ENCODE measurements at places on chromosomes 12 and 14.

GRCh38 chr12:27340971-27341370 is 8.3 kb downstream of the BMAL2 start:
- DNase-seq = no peak

- no peak for DNase-seq
Observed at GRCh38 chr12:21065845-21066244, 65.1 kb upstream of the SLCO1B1 start.

DNA sequence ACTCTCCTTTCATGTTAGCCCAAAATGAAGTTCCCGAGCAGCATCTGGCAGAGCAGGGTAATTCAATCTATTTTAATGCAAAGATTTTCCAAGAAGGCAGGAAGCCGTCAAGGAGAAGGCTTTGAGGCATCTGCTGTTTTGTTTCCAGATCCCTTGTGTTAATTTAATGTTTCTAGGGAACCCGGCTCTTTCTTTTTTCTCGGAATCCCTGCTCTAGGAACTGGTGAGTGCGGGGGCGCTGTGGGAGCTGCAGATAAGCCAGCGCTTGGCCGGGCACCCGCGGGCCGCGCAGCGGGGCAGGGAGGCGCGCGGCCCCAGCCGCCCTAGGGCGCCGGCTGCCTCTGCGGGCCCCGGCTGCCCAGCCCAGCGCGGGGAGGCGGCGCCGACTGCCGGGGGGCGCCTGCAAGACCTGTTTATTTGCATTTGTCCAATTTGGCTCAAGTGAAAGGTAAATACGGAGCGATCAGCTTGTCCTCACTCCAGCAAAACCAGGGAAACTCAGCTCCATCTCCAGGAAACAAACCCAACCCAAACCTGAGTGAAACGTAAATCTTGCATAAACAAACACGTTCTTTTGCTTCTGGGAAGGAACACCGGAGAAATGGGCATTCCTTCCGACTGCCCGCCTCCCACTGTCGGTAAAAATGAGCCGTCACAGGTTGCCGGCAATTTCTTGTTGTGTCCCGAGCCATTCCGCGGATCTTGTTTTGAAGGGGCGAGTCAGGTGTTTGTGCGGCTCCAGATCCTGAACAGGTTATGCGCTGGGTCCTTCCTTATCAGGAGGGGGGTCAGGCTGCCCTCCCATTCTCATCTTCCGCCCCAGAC is 65.1 kb downstream of the CRADD start:
- DNase-seq = peak; percentile 81

DNA sequence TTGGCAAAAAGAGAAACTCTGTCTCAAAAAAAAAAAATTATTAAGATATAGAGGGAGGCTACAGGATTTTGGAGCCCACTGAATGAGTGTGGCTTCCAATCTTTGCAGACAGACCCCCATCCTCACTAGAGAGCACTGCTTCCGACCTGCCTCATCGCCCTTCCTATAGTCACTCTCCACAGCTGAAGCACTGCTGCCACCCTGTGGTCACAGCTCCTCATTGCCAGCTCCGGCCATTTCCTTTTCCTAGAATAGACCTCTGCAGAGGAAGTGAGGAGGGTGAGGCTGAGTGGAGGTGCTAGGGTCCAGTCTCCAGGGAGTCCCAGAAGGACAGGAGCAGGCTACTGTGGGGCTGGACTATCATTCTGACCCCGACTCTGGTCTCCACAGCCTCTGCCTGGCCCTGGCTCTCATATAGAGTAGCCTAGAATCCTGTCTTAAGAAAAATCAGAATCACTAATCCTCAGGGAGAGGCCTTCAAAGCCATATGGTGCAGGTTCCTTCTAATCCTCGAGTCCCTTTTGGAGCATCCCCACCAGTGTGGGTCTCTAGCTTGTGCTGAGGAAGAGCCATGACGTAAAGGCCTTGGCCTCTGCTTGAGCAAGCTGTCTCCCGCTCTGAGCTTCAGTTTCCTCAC is 1.4 kb upstream of the NPFF start:
- peak; percentile 71 for DNase-seq

GRCh38 chr14:68665792-68666204 is 127.1 kb downstream of the ZFP36L1 start:
- no peak for DNase-seq

DNA sequence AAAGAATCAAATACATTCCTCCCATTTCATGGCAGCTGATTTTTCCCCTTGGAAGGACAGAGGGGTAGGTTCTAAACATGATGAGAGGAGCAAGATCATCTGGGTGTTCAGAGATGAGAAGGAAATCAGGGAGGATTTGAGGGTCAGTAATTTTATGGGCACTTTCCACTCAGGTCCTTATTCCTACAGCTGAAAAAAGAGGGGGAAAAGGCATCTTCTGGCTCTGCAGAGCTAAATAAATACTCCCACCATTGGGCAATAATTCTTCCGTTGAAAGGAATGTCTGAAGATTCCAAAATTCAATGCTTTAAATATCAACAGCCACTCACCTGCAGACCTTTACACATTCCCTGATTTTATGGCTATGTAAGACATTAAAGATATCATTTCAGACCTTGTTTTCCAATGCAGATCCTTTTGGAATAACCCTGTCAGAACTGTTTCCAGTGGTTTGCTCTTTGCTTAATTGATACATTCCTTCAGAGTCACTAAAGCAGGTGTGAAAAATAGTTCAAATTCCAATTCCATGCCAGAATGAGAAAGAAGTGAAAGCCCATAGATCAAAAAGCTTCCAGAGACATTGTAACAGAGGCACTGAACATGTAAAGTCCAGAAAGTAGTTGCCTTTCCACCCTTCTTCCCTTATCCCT is 233.3 kb upstream of the KRR1 start:
- no peak for DNase-seq

GRCh38 chr12:56189099-56189917 is at the start of gene SMARCC2:
Gene SMARCC2 (minus strand): TSS chr12:56189483. CDS start chr12:56189461, 22 bp downstream.
- peak; percentile 77 for DNase-seq

- DNase-seq = no peak
Observed at GRCh38 chr14:61335671-61336275, 14.4 kb downstream of the PRKCH start.

GRCh38 chr12:1517007-1517406 is 77.4 kb downstream of the FBXL14 start:
- peak; percentile 90 for DNase-seq

DNA sequence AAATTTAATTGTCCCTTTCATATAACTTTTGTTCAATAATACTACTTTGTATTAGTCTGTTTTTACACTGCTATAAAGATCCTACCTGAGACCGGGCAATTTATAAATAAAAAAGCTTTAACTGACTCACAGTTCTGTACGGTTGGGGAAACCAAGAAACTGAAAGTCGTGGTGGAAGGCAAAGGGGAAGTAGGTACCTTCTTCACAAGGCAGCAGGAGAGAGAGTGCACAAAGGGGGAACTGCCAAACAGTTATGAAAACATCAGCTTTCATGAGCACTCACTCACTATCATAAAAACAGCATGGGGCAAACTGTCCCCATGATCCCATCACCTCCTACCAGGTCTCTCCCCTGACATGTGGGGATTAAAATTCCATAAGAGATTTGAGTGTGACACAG is 1069.0 kb downstream of the FSCB start:
- DNase-seq = no peak

DNA sequence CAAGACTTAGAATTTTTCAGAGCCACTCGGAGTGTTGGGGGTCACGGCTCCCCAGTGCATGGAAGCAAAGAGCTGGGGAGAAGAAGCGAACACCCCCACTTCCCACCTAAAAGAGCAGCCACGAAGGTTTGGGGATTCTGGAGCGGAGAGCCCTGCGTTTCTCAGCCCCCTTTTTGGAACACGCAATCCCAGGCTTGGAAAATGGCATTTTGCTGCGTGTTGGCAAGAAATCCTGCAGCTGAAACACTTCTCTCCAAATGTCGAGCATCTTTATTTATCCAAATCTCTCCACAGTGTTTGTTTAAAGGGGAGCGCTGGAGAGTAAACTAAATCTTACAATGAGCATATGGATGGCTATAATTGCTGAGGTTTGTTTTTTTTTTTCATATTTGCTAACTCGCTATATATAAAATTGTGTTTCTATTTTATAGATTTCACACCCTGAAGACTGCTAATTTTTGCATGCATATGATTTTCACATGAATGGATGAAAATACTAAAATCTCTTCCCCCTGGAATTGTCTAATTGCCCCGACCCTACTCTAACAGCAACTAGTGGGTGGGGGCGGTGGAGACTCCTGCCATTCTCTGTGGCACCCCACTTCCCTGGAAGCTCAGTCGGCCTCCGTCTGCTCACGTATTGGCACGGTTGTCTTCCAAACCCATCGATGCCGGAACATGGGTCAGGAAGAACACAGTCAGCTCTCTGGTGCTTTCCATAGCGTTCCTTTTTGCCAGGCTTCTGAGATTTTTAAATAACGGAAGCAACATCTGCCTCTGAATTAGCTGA is 120.5 kb downstream of the GCH1 start:
- no peak for DNase-seq

- DNase-seq = no peak
Observed at GRCh38 chr14:45095143-45095542, 11.2 kb downstream of the PRPF39 start.

- peak; percentile 97 for DNase-seq
Observed at GRCh38 chr12:10392394-10392930, 2.6 kb upstream of the KLRK1 start.

- no peak for DNase-seq
Observed at GRCh38 chr12:68765696-68766095, 19.7 kb downstream of the SLC35E3 start.

DNA sequence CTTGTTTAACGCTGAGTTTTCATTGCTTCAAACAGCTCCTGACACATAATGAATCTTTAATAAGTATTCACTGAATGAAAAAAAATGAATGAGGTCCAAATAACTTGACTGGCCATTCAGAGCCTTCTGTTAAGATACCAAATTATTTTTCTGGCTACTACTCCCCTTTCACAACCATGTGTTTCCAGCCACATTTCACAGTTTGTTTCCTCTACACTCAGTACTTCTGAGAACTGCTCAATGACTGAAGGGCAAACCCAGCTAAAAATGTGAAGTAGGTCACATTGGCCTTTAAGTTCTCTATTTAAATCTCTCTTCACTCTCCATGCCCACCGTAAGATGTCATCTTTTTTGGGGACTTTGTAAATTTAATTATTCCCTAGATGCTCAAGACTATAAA is 78.4 kb upstream of the KRR1 start:
- no peak for DNase-seq

- DNase-seq = no peak
Observed at GRCh38 chr14:22896356-22896755, 13.3 kb downstream of the REM2 start.

GRCh38 chr12:76176940-76177339 is 92.5 kb upstream of the NAP1L1 start:
- no peak for DNase-seq

DNA sequence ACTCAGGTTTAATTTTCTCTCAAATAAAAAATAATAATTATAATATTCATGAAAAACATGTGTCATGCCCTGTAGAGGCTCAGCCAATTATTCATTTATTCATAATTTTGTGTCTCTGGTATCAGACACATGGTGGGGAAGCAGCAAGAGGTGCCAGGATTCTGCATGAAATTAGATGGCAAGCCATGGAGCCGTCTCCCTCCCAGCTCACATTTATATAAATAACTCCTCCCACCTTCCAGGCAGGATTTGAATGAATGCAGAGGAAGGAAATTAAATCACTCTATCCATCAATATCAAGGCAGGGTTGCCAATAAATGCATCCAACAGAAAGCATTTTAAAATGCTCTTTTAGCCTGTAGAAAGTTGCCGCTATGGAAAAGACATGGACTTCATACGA is 98.1 kb downstream of the PTPRR start:
- no peak for DNase-seq

- no peak for DNase-seq
Observed at GRCh38 chr12:131117438-131118245, 163.9 kb downstream of the ADGRD1 start.

- no peak for DNase-seq
Observed at GRCh38 chr12:89513544-89513943, 11.1 kb downstream of the GALNT4 start.

DNA sequence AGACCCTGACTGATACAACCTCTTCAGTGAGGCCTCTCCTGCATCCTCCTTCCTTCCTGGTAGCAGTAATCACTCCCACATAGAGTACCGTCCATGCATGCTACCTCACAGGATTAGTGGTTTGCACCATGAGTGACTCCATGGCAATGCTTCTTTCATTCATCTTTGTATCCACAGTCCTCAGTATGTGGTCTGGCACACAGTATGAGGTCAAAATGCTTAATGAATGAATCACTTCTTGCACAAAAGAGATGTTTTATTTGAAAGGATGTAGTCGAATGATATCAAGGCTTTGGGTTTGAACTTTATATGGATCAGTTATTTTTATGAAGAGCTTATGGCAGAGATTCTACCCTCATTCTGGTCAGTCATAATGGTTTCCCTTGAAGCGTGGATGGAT is 42.2 kb downstream of the KCNA5 start:
- peak; percentile 91 for DNase-seq

DNA sequence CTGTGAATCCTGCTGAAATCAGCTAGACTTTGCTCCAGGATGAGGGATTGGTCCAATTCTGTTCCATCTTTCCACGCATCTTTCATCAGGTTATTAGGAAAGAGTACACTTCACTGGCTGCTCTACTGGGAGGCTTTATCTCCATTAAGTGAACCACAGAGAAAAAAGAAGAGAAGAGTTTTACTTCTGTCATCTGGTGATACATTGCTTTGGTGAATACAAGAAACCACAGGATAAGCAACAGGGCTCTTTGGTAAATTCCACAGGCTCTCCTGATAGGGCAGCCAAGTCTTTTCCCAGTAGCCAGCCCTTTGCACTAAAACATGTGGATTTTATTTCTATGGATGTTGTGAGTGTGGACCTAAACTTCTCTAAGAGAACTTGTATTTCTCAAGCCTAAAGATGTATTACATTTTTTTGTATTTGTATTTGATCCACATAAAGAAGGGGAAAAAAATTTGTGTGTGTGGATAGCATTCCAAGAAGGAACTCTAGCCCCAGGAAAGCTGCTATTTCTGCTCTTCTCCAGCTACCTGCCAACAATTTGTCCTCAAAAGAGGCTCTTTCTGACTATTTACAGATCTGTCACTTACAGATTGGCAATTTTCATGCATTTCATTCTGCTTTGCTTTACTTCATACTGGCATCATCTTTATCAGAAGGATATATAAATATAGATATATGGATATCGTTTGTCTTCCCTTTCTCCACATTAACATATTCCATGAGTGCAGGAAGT is 1117.6 kb upstream of the TMEM132C start:
- DNase-seq = peak; percentile 42

DNA sequence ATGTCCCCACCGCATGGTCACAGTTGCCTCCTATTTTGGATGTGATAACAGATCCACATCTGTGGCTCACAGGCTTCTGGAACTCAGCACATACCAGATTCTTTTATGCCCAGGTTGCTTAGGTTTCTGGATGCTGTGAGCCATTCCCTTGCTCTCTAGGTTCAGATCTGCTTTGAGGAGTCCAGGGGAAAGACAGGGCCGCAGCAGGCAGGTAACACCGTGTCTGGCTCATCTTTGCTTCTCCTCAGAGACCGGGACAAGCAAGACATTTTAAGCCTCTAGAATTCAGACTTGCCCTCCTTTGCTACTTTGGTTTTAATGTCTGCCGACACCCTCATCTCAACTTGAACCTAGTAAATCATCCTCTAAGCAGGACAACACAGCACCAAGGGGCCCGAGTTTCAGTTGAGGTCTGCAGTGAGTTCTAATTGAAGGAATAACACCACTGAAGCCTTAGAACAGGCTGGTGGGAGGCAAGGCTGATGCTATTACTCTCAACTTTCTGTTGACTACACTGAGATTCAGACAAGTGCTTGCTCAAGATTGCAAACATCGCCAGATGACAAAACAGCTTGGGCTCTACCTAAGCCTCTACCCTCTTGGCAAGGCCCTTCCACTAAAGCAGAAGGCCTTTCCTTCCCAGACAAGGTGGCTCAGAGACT is 55.3 kb downstream of the MDM2 start:
- no peak for DNase-seq

- DNase-seq = no peak
Observed at GRCh38 chr12:123142518-123142840, 8.4 kb downstream of the PITPNM2 start.

Data from LHCN-M2 (cell line).